ENCODE measurements at places on chromosomes 7 and 10.
A peak's percentile ranks its signal among the peaks of the same experiment; 100 is the strongest.

DNA sequence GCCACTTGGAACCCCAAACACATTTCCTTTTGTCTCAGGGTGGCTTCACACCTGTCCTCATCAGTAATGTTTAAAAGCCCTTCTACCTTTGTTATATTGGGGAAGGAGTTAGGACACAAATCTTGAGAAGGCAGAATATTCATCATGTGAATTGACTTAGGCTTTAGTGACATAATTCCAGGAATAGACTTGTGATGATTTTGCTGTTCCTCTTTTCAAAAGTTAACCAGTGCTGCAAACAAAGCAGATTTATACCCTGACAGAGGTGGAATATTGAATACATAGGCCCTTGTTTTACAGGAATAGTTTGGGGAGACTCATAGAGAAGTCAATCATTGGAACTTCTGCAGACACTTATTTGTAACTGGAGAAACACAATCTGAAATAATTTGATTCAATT lies 27.0 kb downstream of the ZNF786 start:
- DNase-seq = no peak

GRCh38 chr7:4862156-4862555 lies 326 bp upstream of the PAPOLB start:
- DNase-seq = no peak

- DNase-seq = no peak
Observed at GRCh38 chr10:78766603-78767002, 302.2 kb upstream of the ZMIZ1 start.

GRCh38 chr7:4845740-4846142 lies 16.1 kb downstream of the PAPOLB start:
- DNase-seq = peak; percentile 79

GRCh38 chr7:131014906-131015656 lies 281.1 kb upstream of the KLF14 start:
- DNase-seq = no peak

GRCh38 chr10:74558897-74559296 lies 267.5 kb upstream of the KAT6B start:
- no peak for DNase-seq

- no peak for DNase-seq
Observed at GRCh38 chr10:59374916-59375315, 12.6 kb upstream of the FAM13C start.

DNA sequence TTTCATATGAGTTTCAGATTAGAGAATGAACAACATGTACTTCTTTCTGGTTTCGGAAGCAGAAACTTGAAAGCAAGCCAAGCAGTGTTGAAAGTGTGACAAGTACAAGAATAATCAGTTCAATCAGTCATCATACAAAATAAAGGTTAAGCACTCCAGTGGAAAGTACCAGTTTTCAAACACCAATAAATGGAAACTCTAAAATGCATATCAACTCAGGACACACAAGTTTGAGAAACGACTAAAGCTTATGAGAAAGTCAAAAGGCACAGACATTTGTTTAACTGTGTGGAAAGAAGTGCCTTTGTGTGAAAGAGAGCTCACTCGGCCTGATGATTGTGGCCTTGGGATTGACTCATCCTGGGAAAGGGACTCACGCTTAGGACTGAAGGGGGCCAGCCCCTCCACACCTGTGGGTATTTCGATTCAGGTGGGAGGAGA lies 60.6 kb upstream of the AKR1C1 start:
- DNase-seq = no peak

DNA sequence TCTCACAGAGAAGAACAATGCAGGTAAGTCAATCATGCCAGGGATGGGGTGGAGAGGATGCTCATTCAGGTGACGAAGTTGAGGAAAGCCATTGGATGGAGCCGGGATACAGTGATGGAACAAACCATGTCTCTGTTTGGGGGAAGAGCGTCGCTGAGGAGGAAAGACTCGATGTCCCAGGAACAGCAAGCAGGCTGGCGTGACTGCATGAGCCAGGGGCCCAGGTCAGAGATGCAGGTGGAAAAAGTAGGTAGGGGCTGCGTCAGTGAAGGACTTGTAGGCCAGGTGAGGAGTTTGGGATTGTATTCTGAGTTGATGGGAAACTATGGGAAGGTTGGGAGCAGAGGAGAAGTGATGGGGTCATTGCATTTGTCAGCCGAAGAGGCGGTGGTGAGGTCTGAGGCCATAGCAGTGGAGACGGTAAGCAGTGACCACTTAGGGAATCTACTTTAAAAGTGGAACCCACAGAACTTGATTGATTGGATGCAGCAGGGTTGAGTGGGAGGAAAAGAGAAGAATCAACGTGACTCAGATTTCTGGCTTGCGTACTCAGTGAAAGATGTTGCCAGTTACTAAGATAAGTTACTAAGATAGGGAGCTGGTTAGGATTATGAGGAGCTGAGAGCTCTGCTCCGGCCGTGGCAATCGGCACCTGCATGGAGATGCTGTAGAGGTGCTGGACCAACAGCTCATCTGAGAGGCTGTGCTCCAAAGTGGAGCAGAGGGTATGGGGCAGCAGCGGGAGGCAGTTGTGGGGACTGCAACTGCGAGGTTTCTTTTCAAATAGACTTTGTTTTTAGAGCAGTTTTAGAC lies 12.5 kb upstream of the IL2RA start:
- no peak for DNase-seq

DNA sequence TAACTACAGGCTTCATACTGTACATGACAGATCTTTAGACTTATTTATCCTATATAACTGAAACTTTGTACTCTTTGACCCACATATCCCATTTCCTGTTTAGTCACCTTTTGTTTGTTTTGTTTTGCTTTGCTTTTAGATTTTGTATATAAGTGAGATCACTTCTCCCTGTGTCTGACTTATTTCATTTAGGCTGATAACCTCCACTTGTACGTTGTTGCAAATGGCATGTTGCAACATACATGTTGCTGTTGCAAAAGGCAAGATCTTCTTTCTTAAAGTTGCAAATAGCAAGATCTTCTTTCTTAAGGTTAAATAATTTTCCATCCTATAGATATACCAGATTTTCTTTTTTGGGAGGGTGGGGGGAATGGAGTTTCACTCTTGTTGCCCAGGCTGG lies 341.5 kb downstream of the OTUD1 start:
- no peak for DNase-seq

GRCh38 chr7:80711531-80711930 lies 73.1 kb downstream of the CD36 start:
- DNase-seq = no peak

GRCh38 chr10:88130912-88131311 lies 267.5 kb downstream of the PTEN start:
- DNase-seq = no peak

DNA sequence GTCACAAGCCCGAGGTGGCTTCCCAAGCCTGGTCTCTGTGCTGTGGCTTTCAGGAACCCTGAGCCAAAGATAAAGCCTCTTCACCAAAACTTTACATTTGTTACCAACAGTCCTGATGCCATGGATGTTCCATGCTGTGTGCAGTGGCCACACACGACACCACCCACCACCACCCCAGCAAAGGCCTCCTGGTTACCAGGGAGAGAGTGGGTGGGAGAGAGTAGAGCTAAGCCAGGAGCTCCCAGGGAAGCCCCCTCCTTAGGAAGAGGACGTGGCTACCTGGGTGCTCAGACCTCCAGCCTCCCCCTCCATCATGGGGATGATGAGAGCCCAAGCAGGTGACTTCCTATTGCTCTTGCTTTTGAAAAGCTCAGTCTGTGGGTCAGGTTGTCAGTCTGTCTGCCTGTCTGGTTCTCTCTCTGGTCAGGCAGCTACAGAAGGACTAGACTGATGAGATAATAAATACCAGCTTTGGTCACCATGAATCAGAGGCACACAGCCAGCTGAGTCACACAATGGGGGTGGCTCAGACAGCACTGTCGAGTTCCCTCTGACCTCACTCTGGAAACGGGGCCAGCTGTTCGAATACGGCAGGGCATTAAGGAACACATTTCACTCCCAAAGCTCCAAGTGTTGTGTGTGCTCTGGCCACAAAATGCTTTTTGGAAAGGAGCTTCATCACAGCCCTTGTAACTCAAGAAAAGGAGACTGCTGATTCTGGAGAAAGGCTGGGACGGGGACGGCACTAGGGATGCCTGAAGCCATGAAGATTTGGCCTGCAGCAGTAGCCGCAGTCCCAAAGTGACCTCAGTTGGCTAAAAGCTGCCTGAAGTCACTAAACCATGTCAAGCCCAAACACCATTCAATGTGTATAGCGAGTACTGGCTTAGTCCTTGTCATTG lies 166.0 kb downstream of the FANK1 start:
- DNase-seq = peak; percentile 43

DNA sequence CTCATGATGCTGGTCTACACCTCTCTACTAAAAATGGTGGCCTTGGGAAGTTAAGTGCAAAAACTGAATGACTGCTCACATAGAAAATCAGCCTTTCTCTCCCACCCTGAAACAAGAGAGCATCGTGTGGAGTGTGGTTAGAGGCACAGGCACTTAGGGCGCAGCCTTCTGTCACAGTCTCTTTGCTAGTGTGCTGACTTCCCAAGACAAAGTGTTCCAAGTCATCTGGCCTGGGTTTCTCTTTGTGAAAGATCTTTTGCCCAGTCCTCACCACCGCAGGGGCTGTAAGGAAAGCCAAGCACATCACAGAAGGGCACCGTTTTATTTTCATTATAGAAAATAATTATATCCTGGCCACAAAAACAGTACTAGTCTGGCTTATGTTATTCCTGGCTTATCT lies 12.5 kb downstream of the STN1 start:
- no peak for DNase-seq

All from ELF-1 (cell line).